ENCODE measurements at places on chromosomes 13 and 19. TPM values are rescaled to one million over a fixed set of nuclear protein-coding genes. Genes with fewer than 3 reads are reported as not detected.
A peak's percentile ranks its signal among the peaks of the same experiment; 100 is the strongest.

Gene KCNRG
- total RNA-seq: 0.97 TPM

- DNase-seq: no peak
Observed at GRCh38 chr13:111406636-111407035, 86.2 kb downstream of the TEX29 start.

Gene ZNF607
- 3.7 TPM for total RNA-seq

- peak; percentile 4 for DNase-seq
Observed at GRCh38 chr13:82330499-82330898, 1551.8 kb downstream of the SLITRK1 start.

Gene RNF225
- not detected for total RNA-seq

DNA sequence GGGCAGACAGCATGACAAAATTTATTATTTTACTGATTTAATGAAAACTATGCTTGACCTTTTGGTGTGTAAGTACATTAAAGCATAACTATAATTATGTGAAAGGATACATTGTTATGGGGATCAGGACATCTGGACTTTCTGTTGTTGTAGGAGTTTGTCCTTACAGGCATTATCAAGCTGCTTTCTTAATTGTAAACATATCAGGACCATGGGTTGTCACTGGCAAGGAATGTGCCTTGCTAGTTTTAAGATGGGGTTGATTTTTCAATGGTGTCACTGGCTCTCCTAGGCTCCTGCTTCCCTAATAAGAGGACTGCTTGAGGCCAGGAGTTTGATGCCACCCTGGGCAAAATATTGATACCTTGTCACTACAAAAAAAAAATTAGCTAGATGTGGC is 32.6 kb downstream of the KBTBD6 start:
- DNase-seq: no peak

- DNase-seq: no peak
Observed at GRCh38 chr19:29545866-29546582, 20.2 kb downstream of the VSTM2B start.

Measured in GM23248 (cell line).